ENCODE measurements at places on chromosomes 2 and 18.
A peak's percentile ranks its signal among the peaks of the same experiment; 100 is the strongest.

- DNase-seq: no peak
Observed at GRCh38 chr2:128563348-128563687, 244.7 kb upstream of the HS6ST1 start.

DNA sequence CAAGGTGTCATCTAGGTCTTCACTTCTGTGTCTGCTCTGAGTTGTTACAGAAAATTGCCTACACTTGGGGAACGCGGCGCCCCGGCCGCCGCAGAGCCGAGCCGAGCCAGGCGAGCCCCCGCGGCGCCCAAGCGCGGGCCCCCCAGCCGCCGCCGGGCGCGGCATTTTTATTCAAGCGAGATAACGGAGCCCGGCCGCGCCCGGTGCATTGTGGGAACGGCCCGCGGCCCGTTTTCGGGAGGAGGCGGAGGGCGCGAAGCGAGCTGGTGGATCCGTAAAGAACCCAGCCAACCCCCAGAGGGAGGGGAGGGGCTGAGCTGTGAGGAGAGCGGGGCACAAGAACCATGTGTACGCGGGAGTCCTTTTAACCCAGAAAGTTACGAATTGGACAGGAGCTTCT lies 191.8 kb downstream of the FTCDNL1 start:
- peak; percentile 43 for DNase-seq

DNA sequence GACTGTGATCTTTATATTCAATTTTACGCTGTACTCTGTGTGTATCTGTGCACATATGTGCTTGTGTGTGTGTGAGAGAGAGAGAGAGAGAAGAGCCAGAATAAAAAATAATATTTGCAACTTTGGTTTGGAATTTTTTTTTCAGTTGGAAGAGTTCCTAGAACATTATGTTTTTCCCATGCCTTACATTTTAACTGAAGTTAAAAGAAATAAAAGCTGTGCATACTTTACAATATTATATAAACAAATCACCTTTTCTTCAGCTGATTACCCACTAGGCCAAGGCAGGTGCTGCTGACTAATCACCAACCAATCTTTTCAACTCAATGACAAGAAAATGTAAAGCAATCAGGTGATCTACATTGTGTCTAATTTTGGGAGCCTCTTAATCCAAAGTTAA lies 366.3 kb downstream of the NYAP2 start:
- no peak for DNase-seq

DNA sequence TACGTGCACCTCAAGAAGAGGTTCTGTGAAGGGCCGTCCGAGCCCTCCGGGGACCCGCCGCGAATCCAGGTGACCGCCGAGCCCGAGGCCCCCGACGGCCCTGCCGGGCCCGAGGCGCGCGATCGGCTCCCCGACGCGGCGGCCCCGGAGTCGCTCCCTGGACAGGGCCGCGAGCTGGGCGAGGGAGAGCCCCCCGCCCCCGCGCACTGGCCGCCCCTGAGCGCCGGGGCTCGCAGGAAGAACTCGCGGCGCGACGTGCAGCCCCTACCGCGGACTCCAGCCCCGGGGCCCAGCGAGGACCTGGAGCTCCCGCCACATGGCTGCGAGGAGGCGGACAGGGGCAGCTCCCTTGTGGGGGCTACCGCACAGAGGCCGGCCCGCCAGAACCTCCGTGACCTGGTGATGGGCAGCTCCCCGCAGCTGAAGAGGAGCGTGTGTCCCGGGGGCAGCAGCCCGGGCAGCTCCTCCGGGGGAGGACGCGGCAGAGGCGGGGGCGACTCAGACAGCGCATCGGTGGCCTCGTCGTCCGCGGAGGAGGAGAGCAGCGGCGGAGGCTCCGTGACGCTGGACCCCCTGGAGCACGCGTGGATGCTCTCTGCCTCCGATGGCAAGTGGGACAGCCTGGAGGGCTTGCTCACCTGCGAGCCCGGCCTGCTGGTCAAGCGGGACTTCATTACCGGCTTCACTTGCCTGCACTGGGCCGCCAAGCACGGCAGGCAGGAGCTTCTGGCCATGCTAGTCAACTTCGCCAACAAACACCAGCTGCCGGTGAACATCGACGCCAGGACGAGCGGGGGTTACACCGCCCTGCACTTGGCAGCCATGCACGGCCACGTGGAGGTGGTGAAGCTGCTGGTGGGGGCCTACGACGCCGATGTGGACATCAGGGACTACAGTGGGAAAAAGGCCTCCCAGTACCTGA lies 812 bp downstream of the SOWAHC start:
- no peak for DNase-seq

- peak; percentile 5 for DNase-seq
Observed at GRCh38 chr18:11947214-11948191, 33.8 kb upstream of the IMPA2 start.

GRCh38 chr2:235511187-235511661 lies 17.4 kb downstream of the AGAP1 start:
- DNase-seq: no peak

DNA sequence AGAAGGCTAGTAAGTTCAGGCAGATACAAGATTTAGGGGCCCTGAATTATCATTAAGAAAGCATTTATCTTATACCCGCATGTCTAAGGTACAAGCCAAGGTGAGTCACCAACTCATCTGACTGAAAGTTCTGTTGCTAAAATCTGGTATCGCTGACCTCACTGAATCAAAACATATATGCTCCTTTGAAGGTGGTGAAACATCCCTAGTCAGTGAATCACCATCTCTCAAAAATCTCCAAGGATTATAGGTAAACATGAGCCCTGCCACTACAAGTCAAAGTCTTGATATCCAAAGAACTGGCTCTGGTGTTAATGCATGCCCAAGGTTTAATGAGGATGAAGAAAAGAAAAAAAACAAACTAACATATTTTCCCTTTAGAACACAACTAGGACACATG lies 43.5 kb downstream of the IRS1 start:
- no peak for DNase-seq

DNA sequence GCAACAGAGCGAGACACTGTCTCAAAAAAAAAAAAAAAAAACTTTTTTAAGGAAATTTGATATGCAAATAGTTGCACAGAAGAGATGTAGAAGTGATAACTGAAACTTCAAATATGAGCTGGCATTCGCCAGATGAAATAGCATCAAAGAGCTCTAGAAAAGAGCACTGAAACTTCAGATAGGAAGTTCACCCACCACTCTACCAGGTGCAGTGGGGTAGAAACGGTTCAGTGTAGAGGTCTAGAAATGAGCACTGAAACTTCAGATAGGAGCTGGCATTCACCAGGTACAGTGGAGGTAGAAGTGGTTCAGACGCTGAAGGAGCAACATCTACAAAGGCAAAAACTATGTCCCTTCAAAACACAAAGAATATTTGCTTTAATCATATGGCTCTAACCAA lies 9.0 kb upstream of the ONECUT2 start:
- no peak for DNase-seq

DNA sequence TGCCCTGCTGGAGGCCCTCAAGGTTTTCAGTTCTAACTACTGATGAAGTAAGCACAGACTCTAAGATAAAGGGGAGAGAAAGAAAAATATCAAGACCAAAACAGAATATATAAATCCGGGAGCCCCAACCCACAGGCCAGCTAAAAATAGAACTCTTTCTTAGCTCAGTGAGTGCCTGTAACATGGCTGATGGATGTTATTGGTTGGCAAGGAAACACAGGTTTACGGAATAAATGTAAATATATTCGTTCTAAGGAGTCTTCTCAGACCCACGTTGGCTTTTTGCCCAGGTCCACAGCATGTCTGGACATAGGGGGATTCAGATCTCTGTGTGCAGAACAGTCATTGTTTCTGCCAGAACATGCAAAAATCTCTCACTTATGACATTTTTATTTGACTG lies 139.0 kb upstream of the SERPINE2 start:
- DNase-seq: no peak

DNA sequence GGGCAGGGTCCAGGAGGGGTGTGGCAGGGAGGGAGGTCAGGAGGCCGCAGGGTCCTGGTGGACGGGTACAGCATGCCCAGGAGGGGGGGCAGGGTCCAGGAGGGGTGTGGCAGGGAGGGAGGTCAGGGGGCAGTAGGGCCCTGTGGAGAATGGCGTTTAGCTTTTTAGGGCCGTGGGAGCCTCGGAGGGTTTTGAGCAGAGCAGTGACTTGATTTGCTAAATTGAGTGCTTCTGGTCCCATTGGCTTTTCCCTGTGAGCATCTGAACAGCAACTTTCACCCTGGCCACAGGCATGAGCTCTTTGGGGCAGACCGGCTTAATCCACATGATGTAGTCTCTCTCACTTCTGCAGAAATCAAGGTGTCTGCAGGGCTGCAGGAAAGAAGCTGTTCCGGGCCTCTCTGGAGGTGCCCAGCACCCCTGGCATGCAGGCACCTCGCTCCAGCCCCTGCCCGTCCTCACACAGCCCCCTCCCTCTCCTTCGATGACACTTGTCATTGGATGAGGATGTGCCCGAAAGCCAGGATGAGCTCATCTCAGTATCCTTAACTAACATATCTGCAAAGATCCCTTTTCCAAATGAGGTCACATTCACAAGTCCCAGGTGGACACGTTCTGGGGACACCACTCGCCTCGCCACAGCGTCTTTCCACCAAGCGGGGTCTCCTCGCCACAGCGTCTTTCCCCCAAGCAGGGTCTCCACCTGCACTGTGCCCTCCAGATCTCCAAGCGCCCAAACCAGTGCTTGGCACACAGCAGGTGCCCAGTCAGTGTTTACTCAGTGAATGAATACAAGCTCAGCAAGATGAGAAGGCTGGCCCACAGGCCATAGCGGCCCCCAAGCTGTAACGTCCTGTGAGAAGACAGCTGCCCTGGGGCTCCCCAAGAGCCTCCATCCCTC lies 94.0 kb downstream of the NDUFA10 start:
- no peak for DNase-seq

- no peak for DNase-seq
Observed at GRCh38 chr2:2933426-2933825, 444.2 kb downstream of the EIPR1 start.

GRCh38 chr2:160609346-160609745 lies 115.7 kb upstream of the RBMS1 start:
- DNase-seq: no peak

GRCh38 chr2:233795735-233796171 lies 17.6 kb downstream of the MROH2A start:
- DNase-seq: no peak

DNA sequence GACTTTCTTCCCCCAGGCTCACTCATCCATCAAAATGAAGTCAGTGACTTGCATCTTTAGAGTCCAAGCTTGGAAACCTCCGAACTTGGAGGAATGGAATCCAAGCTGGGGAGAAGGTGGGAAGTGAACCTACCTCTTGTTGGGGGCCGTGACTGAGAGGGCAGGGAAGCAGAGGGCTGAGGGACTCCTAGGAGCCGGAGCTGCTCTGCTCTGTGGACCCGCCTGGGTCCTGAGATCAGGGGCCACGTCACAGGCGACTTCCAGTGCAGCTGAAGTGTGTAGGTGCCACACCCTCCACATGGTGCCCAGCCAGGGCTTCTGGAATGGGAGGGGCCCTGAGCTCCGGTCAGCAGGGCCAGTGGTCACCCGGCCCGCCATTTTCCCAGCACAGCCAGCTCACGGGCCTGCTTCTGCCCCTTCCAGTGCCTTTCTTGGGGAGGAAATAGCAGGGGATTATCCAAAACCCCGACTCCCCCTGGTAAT lies 63.4 kb upstream of the OTOS start:
- no peak for DNase-seq

DNA sequence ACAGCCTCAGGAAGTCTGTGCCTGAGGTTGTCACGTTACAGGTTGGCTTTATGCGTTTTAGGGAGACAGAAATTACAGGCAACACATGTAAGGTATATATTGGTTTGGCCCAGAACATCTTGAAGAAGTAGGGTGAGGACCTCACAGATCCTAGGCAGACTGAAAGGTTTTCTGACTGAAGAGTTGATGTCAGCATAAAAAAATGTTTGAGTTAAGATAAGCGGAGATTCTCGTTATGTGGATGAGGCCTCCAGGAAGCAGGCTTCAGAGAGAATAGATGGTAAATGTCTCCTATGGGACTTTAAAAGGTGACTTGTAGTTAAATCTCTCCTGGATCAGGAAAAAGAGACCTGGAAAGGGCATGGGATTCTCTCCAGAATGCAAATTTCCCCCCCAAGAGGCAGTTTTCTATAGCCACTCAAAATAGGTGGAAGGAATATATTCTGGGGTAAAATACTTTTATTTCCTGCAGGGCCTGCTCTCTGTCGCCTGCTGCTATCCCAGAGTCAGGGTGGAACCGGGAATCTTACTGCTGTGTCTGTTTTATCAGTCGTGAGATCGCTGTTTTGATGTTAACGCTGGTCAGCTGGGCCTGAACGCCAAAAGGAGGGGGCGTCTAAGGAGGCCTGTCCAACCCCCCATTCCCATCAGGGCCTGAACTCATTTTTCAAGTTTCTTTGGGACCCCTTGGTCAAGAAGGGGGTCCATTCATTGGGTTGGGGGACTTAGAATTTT lies 171.1 kb downstream of the HDAC4 start:
- DNase-seq: no peak

Measured in NCI-H1694 treated with DMSO at 0.1 percent for 48 hours (cell line).